Fibroblast of skin of left biceps (primary cell): ENCODE measurements at places on chromosomes 12 and 14.

GRCh38 chr14:68546839-68547238 lies 246.0 kb downstream of the ZFP36L1 start:
- DNase-seq, result peak; percentile 54

GRCh38 chr12:126518596-126519200 lies 1453.5 kb downstream of the AACS start:
- DNase-seq, result no peak

DNA sequence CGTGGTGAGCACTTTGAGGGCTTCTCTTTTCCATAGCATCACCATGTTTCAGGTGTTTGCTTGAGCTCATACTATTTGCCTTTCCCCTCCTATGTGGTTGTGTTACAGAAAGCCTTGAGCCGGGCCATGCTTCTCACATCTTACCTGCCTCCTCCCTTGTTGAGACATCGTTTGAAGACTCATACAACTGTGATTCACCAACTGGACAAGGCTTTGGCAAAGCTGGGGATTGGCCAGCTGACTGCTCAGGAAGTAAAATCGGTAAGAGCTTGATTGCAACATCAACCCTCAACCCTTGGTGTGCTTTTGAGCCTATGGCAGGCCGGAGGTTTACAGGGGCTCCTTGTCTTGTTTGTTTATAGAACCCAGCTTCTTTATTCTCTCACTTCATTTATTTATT lies 8.1 kb downstream of the LETMD1 start:
- no peak for DNase-seq

DNA sequence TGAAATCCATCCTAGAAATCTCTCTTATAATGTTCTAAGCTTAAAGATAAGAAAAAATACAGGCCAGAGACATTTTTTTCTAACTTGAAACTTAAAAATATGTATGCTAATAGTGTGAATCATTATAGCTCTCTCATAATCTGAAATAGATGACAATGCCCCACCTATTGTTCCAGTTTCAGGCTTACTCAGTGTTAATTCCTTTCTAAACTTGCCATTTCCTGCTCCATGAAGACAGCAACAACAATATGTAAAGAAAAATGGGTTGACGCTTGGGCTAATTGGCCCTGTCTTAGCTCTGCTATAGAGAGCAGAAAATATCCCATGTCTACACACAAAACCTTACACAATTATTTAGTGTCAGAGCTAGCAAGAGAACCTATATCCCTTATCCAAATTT lies 37.1 kb downstream of the LMO3 start:
- no peak for DNase-seq

DNA sequence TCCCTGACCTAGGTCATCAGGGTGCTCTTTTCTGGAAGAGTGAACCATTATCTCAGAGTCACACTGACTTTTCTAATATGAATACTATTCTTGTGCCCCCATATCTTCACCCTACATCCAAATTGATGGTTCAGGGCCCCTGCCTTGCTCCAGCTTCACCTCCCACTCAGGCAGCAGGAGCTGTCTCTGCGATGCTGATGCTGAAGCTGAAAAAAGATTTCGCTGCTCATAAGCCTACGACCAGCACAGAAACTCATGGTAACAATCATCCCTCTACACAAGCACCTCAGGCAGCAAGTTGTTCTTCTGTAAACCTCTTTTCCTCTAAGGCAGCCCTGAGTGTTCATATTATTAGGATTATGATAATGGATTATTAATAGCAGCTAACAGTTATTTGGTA lies 3.2 kb downstream of the ARF3 start:
- DNase-seq, result no peak

DNA sequence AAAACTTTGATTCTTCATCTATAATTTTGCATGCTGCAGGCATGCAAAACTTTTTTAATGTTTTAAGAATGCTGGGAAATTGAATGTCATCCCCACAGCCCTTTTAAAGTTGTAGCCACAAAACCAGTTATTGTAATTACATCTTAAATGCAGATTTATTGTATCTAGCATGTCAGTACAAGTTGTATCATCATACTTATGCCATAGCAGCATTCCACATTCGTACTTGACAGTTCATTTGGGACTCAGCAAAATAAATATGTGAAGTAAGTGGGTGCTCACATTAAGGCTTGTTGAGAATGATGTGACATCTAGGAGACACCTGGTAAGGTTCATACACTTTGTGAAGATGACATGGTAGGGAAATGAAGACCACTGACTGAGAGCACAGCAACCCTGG lies 44.0 kb upstream of the GZMB start:
- no peak for DNase-seq

DNA sequence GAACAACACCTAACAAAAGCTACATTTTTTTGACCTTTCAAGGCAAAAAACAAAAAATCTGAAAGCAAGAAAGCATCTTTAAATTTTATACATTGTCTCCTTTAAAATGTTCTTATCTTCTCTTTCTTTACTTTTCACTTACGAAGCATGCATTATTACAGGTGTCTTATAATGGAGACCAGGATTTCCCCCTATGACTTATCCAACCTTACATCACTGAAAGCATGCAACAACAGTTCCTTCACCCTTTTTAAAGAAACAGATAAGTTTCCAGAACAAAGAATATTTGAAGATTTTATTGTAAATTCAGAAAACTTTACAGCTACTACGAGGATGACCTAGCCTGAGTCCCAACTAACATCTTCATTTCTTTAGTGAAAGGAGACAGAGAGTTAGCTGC lies 277.2 kb downstream of the AKAP6 start:
- DNase-seq, result no peak

GRCh38 chr14:68392393-68393141 lies 400.3 kb downstream of the ZFP36L1 start:
- no peak for DNase-seq

- no peak for DNase-seq
Measured at GRCh38 chr14:52840877-52841276, 49.5 kb upstream of the GNPNAT1 start.

DNA sequence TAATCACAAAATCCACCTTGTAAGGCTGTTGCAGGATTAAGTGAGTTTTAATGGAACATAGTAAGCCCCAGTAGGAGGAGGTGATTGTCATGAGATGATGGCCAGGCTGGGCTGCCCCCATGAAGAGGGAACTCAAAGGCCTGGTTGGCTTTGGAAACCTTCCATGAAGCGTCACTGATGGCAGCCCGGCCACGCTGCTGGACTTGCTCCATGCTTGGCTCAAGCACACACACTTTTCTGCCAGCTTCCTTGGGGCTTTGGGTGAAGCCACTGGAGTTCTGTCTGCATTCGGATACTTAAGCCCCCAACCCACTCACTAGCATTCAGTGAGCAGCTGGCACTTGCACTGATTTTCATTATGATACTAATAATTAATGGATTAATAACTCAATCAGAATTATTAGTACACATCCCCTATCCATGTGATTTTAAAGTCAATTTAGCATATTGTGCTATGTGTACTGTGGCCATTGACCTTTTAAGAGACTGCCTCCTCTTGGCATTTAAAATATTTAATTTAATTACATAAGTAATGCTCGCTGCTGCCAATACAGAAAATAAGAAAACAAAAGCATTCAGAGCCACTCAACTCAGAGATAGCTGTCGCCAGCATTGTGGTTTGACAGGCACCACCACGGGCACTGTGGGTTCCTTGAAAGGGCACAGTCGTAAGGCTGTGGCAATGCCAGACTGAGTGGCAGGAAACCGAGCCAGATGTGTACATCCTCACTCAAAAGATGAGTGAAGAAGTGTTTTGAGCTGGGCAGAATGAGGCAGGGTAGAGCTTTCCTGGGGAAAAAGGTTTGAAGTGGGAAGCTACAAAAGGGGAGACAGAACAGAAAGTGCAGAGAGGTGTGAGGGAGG lies 15.9 kb downstream of the KRT85 start:
- no peak for DNase-seq

- DNase-seq, result no peak
Measured at GRCh38 chr12:127962303-127962702, 304.7 kb upstream of the TMEM132C start.

DNA sequence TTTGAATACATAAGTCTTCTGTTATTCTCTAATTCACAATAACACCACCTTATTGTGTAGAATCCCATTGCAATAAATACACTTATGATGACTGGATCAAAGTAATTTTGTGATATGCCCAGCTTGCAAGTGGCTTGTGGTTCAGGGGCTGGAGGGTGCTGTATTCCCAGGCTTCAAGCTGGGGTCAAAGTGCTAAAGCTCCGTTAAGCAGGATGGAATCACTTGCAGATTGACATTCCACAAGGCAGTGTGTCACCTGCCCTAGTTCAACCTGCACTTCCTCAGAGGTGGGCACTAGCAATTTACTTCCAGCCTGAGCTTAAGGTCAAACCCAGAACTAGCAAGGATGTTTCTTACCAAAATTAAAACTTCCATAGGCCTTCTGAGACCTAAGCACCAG lies 166.6 kb downstream of the SSPN start:
- no peak for DNase-seq

GRCh38 chr12:58425481-58426392 lies 484.4 kb downstream of the ATP23 start:
- DNase-seq, result peak; percentile 88

DNA sequence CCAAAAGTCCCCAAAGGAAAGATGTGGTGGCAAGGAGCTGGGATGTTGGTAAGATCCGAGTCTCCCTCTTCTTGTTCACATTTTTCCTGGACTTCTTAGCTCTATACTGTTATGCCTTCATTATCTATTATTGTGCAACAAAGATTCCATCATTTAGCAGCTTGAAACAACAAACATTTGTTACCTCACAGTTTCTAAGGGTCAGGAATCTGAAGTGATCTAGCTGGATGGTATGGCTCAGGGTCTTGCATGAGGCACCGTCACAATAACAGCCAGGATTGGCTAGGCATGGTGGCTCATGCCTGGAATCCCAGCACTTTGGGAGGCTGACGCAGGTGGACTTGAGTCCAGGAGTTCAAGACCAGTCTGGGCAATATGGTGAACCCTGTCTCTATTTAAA lies 51.1 kb upstream of the KRAS start:
- no peak for DNase-seq

DNA sequence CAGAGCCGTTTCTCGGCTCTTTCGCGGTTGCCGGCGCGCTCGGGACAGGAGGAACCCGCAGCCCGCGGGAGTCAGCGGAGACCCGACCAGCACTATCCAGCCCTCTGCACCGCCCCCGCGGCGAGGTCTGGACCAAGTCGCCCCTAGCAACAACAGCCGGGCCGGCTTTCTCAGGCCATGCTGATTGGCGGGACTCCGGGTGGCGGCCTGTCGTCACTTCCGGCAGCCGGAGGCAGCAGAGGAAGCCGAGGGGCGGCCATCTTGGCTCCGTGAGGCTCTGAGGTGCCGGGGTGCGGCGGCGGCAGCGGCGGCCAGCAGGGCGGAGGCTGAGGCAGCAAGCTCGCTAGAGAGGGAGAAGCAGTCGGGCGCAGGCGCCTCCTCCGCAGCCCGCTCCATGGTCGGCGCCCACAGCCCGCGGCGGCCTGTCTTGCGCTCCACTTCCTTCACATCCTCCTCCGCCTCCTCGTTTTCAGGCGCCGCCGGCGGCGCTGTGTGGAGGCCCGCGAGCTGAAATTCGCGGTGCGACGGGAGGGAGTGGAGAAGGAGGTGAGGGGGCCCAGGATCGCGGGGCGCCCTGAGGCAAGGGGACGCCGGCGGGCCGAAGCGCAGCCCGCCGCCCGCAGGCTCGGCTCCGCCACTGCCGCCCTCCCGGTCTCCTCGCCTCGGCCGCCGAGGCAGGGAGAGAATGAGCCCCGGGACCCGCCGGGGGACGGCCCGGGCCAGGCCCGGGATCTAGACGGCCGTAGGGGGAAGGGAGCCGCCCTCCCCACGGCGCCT lies at the start of gene MARK3:
Gene MARK3, plus strand, starts transcription at position 264 of the 777 bp plus-strand sequence. CDS start 615 bp downstream, outside the sequence.
- DNase-seq, result peak; percentile 90

DNA sequence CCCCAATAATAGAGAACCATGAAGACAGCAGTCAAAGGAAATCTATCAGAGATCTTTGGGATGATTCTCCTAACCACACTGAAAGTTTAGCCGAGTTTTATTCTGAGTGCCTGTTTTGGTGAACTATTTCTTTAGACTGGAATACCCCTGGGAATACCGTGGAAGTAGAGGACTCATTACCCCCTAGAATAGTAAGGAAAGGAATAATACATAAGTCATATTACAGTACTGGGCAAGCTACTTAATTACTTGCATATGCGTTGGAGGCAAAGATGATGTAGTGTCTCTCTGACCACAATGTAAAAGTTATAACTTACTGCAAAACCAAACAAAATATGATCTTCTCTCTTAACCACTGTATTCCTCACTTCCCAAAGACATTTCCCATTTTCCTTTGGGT lies 25.5 kb downstream of the ZC2HC1C start:
- DNase-seq, result peak; percentile 59

DNA sequence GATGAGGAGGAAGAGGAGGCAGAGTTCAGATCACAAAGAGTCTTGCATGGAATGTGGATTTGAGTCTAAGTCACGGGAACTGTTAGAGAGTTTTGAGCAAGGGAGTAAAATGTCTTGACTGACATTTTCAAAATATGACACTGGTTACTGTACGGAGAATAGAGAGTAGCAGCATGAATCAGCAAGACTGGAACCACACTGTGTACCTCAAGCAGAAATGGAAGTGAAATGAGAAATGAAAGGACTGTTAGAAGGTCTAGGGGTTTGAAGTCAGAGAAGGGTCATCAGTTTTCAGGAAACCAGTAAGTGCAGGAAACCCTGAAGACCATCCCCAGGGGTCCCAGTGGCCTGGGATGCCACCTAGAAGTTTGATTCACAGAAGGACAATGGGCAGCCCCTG lies 236.3 kb downstream of the GALC start:
- no peak for DNase-seq

DNA sequence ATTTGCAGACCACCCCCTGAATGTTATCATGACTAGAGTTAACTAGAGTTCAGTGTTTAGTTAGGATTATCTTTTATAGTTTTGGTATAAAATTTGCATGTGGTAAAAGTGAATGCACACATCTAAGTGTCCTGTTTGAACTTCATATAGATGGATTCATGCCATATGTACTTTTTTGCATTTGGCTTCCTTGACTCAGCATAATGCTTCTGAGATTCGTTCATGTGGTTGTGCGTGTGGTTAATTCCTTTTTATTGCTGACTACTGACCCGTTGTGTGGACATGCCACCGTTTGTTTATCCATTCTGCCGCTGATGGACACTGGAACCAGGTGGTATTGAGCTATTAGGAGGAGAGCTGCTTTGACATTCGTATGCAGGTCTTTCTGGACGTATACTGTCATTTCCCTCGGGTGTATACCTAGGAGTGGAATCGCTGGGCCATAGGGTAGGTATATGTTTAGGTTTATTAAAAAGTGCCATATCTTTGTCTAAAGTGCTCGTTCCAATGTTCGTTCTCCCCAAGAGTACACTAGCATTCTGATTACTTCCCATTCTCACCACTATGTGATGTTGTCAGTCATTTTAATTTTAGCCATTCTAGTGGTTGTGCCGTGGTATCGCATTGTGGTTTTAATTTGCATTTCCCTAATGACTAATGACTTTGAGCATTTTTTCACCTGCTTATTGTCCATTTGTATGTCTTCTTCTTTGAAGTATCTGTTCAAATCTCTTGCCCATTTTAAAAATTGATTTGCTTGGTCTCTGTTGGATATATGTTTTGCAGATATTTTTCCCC lies 37.7 kb downstream of the RIN3 start:
- no peak for DNase-seq
